Keratinocyte (primary cell): ENCODE measurements at places on chromosomes 13 and 19.

- DNase-seq = no peak
Observed at GRCh38 chr13:45728759-45729158, 26.6 kb downstream of the CBY2 start.

DNA sequence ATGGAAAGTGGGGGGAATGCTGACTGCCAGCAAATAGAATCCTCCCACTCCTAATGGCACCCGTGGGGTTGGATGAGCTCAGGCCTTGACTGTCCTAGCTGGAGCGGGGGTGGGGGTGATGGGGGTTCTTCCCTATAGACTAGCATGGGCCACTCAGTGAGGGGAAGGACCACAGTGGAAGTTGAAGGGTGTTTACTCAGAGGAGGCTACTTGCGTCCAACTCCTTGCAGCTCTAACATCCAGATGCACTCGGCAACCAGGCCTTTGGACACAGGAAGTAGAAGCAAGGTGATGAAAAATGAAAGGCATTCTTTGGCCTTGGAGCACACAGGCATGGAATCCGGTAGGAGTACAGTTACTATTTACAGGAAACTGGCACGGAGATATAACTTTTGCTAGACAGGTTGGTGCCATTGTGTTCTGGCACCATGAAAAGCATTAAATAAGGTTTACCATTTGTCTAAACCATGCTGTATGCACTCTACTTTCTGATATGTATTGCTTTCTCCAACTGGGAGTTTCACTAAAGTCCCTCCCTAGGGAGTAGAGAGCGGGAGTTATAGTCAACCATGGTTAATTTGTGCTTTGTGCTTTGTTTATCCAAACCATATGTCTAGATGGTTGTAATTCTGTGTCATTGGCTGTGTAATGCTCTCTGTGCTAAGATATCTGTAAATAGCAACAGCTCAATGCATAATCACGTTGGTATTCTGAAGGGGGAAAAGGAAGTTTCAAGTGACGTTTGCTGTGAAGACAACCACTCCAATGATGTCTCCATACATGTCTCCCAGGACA lies 125.3 kb downstream of the TSHZ3 start:
- DNase-seq = no peak

DNA sequence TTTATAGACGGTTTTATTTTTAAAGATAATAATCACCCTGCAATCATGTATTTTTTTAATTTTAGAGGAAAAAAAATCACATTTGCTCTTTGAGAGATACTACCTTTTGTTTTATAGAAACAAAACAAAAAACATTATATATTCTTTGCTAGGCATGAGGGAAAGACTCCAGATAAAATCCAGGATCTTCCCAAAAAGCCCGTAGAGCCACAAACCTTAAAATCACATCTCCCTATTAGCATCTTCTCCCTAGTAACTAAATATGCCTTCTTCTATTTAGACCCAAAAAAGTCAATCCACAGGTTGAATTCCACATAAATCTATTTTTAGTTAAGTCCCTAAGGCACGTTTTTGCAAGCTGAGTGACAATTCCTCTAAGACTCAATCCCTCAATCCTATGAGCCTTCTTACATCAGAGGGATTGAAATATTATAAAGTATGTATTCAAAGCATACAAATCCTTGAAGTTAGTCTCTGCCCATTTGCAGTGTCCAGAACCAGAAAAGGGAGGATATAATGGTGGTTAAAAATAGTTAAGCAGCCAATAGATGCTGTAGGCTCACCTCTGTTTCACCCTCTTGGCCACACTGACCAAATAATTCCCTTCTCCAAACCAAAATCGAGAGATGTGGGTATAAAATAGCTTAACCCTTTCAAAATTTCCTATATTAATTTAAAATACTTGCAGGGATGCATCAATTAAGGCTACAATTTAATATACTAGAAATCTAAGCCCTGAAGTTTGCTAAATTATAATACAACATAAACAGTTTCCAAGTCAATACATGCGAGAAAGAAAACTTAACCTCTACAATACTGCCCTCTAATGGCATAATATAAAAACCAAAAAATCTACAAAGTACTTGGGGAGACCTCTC lies 64.0 kb downstream of the SERP2 start:
- DNase-seq = no peak

GRCh38 chr13:48220981-48221685 lies 11.9 kb upstream of the ITM2B start:
- no peak for DNase-seq

DNA sequence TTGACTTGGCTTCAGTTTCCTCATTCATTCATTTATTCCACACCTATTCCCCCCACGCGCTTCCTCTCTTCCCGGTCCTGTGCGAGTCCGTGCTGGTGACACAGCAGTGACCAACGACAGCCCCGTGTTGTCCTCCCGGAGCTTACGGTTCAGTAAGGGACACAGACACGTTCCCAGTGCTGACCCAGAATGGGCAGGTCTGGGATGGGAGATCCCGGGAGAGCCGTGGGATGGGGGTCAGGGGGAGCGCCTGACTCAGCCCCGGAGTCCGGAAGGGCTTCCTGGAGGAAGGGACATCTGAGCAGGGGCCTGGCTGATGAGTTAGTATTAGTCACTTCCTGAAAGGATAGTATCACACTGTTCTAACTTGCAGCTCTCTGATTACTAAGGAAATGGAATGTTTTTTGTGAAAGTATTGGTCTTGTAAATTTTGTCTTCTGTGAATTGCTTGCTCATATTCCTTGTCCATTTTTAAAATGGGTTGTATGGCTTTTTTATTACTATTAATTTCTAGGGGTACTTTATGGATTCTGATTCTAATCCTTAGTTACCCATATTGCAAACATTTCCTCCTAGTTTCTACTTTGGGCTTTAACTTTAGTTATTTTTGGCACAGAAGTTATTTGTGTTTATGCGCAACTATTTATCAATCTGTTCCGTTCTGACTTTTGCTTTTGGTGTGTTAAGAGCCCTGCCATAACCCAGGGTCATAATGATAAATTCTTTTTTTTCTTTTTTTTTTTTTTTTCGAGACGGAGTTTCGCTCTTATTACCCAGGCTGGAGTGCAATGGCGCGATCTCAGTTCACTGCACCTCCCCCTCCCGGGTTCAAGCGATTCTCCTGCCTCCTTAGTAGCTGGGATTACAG lies 708 bp upstream of the ERCC1 start:
- DNase-seq = peak; percentile 95

DNA sequence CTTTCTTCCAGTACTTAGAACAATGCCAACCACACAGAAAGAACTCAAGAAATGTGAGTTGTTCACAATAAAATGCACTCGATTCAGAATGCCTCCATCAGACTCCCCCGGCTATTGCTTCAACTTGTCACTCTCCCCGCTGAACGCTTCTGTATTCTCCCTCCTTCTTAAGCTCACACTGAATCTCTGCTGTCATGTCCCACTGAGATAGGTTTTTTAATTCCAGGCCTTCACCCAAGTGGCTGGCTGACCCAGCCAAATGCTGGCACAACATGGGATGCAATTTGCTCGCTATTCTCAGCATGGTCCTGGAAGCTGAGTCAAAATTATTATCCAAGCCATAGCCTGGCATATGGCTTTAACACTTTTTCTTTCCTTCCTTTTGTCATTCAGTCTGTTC lies 76.8 kb upstream of the SERP2 start:
- no peak for DNase-seq

- no peak for DNase-seq
Observed at GRCh38 chr19:29524912-29525831, 622 bp upstream of the VSTM2B start.

DNA sequence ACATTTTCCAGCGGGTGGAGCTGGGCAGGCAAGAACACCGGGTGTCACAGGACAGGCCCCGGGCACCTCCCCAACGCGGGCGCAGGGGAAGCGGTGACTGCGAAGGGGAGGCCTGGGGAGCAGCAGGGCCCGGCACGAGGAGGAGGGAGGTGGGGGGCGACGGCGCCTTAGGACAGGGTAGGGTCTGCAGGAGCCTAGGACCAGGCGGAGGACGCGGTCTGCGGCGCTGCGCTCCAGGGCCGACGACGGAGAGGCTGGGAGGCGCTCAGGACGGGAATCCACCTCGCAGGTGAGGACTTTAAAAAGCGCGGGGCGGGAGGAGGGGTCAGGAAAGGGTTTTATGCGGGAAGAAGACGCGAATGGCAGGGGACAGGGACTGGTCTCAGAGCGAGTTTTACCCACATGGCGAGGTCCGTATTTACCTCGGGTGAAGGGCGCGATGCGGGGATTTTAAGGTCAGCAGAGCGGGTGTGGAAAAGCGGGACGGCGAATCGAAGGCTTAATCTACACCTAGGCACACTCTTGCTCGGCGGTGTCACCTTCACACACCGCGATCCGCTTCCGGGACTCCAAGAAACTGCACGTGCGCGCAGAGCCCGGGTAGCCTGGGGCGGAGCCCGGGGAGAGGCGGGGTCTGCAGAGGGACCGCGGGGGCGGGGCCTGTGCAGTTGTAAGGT lies 13.5 kb downstream of the ERVV-2 start:
- DNase-seq = no peak

DNA sequence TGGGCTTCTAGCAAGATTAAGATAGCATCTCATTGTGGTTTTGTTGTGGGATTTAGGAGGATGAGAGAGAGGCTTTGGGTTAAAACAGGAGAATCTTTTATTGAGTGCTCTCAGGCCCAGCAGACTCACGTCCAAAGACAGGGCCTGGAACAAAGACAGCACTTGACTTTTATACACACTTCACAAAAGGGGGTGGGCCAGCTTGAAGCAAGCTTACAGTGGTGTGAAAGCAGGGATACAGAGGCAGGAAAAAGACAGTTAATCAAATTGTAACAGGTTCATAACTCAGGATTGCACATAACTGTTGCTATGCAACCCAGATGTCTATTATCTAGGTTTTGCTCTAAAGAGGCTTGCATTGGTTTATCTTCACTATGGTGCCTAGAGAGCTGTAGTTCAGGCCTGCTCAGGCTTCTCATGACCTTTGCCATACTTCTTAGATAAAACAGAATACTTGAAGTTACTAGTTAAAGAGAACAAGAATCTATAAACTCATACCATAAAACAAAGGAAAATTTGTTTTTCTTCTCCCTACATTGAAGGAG lies 42.2 kb upstream of the CEACAM21 start:
- no peak for DNase-seq

DNA sequence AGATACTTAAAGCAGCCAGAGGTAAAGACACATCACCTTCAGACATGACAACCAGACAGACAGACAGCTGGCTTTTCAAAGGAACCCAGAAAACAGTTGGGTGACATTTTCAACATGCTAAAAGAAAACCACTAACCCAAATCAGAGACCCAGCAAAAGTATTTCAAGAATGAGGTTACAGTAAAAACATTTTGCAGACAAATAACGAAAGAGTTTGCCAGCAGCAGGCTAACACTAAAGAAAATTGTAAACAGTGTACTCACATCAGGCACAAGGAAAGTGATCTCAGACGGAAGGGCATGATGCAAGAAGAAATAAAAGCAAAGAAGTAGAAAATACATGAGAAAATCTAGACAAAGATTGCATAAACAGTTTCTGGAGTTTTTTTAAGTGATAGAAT lies 46.4 kb downstream of the AP1M1 start:
- no peak for DNase-seq

- DNase-seq = no peak
Observed at GRCh38 chr19:10112037-10112761, 706 bp downstream of the P2RY11 start.

DNA sequence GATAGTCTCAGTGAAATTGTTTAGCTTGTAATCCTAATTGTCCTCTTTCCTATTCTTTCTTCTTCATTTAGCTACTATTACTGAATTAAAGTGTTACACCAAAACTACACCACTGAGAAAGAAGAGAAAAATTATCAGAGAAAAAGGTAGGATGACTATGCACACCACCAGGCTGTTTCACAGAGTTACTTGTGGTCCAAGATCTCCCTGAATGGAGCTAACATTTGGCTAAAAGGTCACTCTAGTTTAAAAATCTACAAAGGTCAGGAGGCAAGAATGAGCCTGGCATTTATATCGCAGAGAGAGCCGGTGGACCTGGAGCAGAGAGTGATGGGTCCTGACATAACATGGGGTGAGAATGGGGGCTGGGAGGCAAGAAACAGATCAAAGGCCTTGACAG lies 37.0 kb upstream of the EEF1AKMT1 start:
- DNase-seq = no peak

- no peak for DNase-seq
Observed at GRCh38 chr13:42967660-42968059, 24.4 kb downstream of the EPSTI1 start.

GRCh38 chr13:44686531-44686934 lies 110.4 kb upstream of the TSC22D1 start:
- DNase-seq = no peak

GRCh38 chr13:58955546-58956385 lies 1208.0 kb downstream of the DIAPH3 start:
- no peak for DNase-seq

GRCh38 chr13:48231080-48231479 lies 1.9 kb upstream of the ITM2B start:
- no peak for DNase-seq

DNA sequence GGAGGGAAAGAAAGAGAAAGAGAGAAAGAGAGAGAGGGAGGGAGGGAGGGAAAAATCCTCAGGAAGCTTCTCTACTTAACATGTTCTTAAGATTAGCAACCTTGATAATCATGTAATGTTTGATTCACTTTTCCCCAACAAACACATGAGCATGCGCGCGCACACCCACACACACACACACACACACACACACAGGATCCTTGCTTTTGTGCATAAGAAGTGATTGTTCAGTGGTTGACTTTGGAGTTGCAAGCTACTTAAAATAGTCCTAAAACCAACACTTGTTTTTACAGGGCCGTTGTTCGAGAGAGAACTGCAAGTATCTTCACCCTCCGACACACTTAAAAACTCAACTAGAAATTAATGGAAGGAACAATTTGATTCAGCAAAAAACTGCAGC lies 100.0 kb upstream of the RAP2A start:
- no peak for DNase-seq

DNA sequence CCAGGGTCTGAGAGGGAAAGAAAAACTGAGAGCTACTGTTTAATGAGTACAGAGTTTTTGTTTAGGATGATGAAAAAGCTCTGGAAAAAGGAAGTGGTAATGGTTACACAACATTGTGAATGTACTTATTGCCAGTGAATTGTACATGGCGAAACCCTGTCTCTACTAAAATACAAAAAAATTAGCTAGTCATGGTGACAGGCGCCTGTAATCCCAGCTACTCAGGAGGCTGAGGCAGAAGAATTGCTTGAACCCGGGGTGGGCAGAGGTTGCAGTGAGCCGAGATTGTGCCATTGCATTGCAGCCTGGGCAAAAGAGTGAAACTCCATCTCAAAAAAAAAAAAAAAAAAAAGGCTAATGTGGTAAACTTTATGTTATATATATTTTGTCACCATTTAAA lies 96.3 kb downstream of the VWA8 start:
- no peak for DNase-seq

- no peak for DNase-seq
Observed at GRCh38 chr13:78102741-78103140, 184.1 kb upstream of the EDNRB start.

DNA sequence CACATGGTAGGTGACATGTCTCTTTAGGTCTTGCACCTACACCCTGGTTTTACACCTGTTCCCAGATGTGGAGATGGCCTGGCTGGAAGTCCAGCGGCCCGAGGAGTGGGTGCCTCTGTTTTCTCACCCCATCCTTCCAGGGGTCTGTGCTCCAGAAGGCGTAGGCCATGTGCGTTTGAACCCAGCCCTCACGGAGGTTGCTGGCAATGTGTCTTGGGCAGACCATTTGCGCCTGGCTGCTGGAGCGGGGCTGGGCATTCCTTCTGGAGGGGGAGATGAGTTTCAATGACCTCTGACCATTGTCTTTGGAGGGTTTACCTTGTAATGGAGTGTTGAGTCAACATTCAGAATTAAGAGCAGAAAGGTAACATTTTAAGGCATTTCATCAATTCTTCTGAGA lies 54.8 kb upstream of the ZNF536 start:
- no peak for DNase-seq

- DNase-seq = no peak
Observed at GRCh38 chr19:5595745-5596144, 26.8 kb downstream of the SAFB2 start.

- DNase-seq = no peak
Observed at GRCh38 chr19:45852145-45852750, 10.7 kb downstream of the SYMPK start.
